DMS153 (cell line): ENCODE measurements at places on chromosomes 12 and 14.
A peak's percentile ranks its signal among the peaks of the same experiment; 100 is the strongest.

DNA sequence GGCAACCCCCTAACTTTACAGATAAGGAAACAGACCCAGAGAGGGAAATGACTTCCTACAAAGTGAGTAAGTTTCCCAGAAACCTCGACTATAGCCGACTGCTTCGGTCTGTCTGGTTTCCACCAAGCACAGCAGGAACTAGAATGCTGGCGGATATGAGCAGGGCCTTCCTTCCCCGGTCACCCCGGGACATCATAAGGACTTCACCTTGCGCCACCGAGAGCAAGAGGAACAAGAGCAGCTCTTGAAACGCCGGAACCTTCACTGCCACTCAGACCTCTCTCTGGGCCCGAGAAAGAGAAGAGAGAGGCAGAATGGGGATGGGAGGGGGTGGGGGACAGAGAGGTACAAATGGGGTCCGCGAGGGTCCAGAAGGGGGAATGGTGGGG is 29.4 kb upstream of the GPR68 start:
- no peak for DNase-seq

- no peak for DNase-seq
These were observed 59.8 kb downstream of the NPAS3 start for GRCh38 chr14:32998433-32998832.

DNA sequence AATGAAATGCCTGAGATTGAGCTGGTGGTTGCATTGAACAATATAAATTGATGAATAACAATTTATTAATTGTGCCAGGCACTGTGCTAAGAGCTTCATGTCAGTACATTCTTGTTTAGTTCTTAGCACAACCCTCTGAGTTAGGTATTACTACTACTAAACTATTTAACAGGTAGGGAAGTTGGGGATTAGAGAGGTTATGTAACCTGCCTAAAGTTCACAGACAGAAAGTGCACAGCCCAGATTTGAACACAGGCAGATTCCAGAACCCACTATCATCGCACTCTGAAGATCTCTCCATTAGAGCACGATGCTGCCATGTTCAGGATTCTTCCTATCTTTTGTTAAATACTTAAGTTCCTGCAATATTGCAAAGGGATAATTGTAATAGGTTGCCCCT is 49.3 kb downstream of the ETV6 start:
- DNase-seq: no peak

GRCh38 chr14:32254952-32255679 is 52.0 kb upstream of the RNU6-8 start:
- peak; percentile 21 for DNase-seq

GRCh38 chr14:68884031-68885030 is 91.5 kb upstream of the ZFP36L1 start:
- DNase-seq: no peak
